Stimulated activated CD4-positive, alpha-beta T cell treated with anti-CD3 and anti-CD28 coated beads, Interleukin-1b, Interleukin-23, amount 100 ng/mL, for 1 hour (primary cell): ENCODE measurements at places on chromosomes 2 and 18.

- DNase-seq, result no peak
Measured at GRCh38 chr18:12694032-12694431, 8.5 kb downstream of the CEP76 start.

- no peak for DNase-seq
Measured at GRCh38 chr2:131085646-131086045, 7.6 kb downstream of the FAM168B start.

DNA sequence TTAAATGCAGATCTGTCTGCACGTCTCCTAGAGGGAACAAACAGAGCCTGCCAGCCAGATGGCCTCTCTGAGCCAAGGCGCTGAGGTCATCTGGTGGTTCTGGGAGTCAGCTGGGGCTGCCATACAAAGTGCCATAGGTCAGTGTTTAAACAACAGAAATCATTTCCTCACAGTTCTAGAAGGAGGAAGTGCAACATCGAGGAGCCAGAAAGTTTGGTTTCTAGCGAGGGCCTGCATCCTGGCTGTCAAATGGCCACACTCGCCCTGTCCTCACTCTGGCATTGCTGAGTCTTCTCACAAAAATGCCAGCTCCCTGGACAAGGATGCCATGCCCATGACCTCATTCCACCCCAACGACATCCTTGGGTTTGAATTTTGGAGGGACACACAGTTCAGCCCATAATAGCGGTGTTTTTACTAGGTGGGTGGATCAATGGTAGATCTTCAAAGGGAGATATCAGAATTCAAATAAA, 59.6 kb downstream of the MYT1L start:
- no peak for DNase-seq

GRCh38 chr2:71826826-71827523, 320.7 kb downstream of the CYP26B1 start:
- no peak for DNase-seq

GRCh38 chr2:207763303-207763917, 6.3 kb downstream of the FZD5 start:
- no peak for DNase-seq

GRCh38 chr2:220946552-220946951, 625.6 kb downstream of the EPHA4 start:
- no peak for DNase-seq

DNA sequence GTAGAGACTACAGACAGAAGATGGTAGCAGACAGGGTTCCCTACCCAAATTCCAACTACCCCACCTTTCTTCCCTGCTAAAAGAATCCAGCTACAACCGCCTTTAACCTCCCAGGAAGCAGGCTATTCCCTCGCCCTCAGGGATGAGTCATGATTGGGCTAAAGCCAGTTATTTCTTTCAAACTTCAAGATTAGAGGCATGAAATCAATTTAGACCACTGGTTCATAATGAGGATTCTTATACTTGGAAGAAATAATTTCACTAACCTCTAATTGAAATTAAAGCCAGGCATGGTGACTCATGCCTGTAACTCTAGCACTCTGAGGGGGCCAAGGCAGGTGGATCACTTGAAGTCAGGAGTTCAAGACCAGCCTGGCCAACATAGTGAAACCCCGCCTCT, 20.0 kb downstream of the TRIP12 start:
- DNase-seq, result no peak

- no peak for DNase-seq
Measured at GRCh38 chr2:179528576-179529069, 264.0 kb upstream of the SESTD1 start.

- DNase-seq, result no peak
Measured at GRCh38 chr18:3886575-3887322, 436.8 kb downstream of the TGIF1 start.
